ENCODE measurements at places on chromosomes 7 and 10. TPM values are rescaled to one million over a fixed set of nuclear protein-coding genes. Genes with fewer than 3 reads are reported as not detected.

The HOXA2 gene
- 0.59 TPM for total RNA-seq

The CFAP70 gene
- total RNA-seq, result 0.28 TPM

The FANK1 gene
- 1.4 TPM for total RNA-seq

The PLCE1 gene
- total RNA-seq, result 0.04 TPM

The TMEM213 gene
- not detected for total RNA-seq

The AGR2 gene
- not detected for total RNA-seq

The GPR15LG gene
- not detected for total RNA-seq

The SLC39A12 gene
- not detected for total RNA-seq

The SPDYE2 gene
- not detected for total RNA-seq

The PRLHR gene
- total RNA-seq, result not detected

The LAMB4 gene
- 0.18 TPM for total RNA-seq

The HHEX gene
- 50.5 TPM for total RNA-seq

The PKD2L1 gene
- not detected for total RNA-seq

The TDRD1 gene
- total RNA-seq, result not detected

The PRF1 gene
- not detected for total RNA-seq

The ITGB8 gene
- 5.1 TPM for total RNA-seq

The UCMA gene
- not detected for total RNA-seq

The RARRES2 gene
- not detected for total RNA-seq

The AVPI1 gene
- total RNA-seq, result 3.2 TPM

The POU6F2 gene
- not detected for total RNA-seq

The PHYH gene
- 7.8 TPM for total RNA-seq

The FAM25G gene
- total RNA-seq, result not detected

The OR6V1 gene
- not detected for total RNA-seq
